ENCODE measurements at places on chromosomes 2 and 18.

DNA sequence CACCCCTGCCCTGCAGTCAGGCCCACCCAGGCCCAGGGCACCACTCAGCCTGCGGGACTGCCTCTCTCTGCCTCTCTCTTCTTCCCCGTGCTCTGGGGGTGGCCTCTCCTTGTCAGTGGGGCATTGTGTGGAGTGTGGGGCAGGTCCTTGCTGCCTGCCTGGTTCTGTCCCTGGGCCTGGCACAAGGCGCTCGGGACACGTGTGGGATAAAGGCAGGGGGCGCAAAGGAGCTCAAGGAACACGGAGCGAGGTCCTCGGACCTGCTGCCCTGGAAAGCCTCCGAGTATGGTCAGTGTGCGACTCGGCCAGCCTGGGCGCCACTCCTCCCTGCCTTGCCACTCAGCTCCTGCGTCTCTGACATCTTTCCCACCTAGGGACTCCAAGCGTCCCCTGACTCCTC, 262.2 kb downstream of the HDAC4 start:
- DNase-seq: no peak

GRCh38 chr2:109437325-109438090, 176.3 kb downstream of the SEPTIN10 start:
- no peak for DNase-seq

- DNase-seq: no peak
These were observed 1234.6 kb upstream of the CHAC2 start for GRCh38 chr2:52532956-52533355.

- DNase-seq: no peak
These were observed 79.8 kb downstream of the RHOB start for GRCh38 chr2:20526708-20527107.

GRCh38 chr2:144630459-144631215, 110.7 kb upstream of the ZEB2 start:
- no peak for DNase-seq

Data from stimulated activated CD8-positive, alpha-beta memory T cell treated with anti-CD3 and anti-CD28 coated beads, Interleukin-15, amount 100 ng/mL, for 24 hours (primary cell).